ENCODE measurements at places on chromosomes 6 and 20. TPM values are rescaled to one million over a fixed set of nuclear protein-coding genes. Genes with fewer than 3 reads are reported as not detected.
A peak's percentile ranks its signal among the peaks of the same experiment; 100 is the strongest.

The CLDN20 gene
- total RNA-seq = not detected

The DNAH8 gene
- total RNA-seq = under 0.01 TPM

The PLCB4 gene
- total RNA-seq = 12.6 TPM

The LINC00237 gene
- 2.0 TPM for total RNA-seq

The FAM229B gene
- total RNA-seq = 22.5 TPM

The CCN5 gene
- total RNA-seq = not detected

The PPP1R14C gene
- 61.3 TPM for total RNA-seq

- no peak for DNase-seq
Observed at GRCh38 chr20:54172856-54173652, 732 bp downstream of the CYP24A1 start.

GRCh38 chr20:62301111-62301668, 1.6 kb upstream of the ADRM1 start:
- no peak for DNase-seq

- no peak for DNase-seq
Observed at GRCh38 chr20:23362392-23363256, 642 bp downstream of the GZF1 start.

DNA sequence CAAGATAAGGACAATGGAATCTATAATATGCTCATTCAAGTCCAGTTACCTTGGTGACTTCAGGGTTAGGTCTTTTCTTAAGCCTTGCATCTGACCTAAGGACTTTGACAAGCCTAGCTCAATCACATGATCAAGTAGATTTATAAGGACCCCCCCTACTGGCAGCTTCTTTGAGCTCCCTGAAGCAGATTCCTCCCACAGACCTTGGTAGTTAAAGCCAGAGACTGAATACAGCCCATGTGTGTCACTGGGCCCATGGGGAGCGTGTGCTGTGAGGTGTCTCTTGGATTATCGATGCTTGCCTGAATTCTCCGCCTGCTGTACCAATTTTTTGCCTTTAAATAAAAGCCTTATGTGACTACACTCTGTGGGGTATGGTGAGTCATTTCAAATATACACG, 372.7 kb upstream of the RGS17 start:
- no peak for DNase-seq

DNA sequence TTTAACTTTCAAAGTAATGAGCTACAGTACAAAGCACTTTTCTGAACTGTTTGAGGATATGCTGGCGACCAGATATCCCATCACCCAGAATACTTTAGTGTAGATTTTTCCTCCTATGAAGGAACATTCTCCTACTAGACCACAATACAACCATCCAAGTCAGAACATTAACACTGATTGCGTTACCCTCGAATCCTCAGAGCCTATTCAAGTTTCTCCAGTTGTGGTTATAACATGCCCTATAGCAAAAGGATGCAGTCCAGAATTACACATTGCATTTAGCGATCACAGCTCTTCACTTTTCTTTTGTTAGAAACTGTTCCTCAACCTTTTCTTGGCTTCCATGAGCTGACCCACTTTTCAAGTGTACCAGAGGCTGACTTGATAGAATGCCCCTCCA, 87.4 kb upstream of the SOX4 start:
- no peak for DNase-seq

DNA sequence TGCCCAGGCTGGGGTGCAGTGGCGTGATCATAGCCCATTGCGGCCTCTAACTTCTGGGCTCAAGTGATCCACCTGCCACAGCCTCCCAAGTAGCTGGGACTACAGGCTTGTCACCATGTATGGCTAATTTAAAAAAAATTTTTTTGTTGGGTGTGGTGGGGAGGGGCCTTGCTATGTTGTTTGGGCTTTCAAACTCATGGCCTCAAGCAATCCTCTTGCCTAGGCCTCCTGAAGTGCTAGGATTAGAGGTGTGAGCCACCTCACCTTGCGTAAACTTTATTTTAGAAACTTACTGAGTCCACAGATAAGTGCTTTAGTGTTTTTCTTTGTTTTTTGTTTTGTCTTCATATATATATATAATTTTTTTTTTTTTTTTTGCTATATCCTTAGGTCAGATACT, 9.1 kb downstream of the SMAP1 start:
- DNase-seq = no peak

DNA sequence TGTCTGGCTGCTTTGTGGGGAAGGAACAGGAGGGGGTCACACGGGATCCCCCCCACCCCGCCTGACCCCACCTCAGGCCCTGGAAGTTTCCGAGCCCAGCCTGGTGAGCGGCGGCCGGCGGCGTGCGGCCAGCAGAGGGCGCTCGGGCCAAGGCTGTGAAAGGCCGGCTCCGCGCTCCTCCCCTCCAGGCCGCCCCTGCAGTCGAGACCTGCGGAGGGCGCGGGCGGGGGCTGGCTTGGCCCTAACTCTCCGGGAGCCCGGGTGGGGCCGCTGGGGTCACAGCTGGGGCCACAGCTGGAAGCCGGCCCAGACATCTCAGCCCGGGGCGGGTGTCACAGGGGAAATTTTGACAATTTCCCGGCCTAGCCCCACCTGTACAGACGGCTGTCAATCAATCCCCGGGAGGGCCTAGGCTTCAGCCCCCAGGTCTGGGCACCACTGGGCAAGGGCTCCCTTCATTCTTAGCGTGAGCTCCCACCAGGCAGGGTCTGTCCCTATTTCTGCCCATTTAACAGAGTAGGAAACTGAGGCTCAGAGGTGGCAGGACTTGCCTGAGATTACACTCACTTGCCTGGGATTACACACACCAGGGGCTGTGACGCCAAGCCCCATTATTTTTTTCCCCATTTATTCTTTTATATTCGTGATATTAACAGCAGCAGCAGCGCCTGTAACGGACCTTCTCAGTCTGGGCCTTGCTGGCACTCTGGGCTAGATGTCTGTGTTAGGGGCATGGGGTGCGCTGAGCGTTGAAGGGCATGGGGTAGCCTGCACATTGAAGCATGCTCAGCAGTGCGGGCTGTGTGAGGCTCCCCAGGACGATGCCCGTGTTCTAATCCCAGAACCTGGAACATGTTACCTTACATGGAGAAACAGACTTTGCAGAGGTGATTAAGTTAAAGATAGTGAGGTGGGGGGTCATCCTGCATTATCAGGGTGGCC, 23.0 kb downstream of the ZBP1 start:
- DNase-seq = no peak

GRCh38 chr6:130675072-130675471, 152.1 kb upstream of the SMLR1 start:
- no peak for DNase-seq

GRCh38 chr6:140597181-140597580, 1222.7 kb upstream of the CITED2 start:
- no peak for DNase-seq

GRCh38 chr6:41733360-41733706, 2.1 kb downstream of the TFEB start:
- DNase-seq = no peak

GRCh38 chr6:80793411-80793810, 686.9 kb downstream of the BCKDHB start:
- no peak for DNase-seq

- no peak for DNase-seq
Observed at GRCh38 chr6:123716506-123716905, 79.8 kb upstream of the TRDN start.

GRCh38 chr6:14312587-14312986, 195.0 kb downstream of the CD83 start:
- DNase-seq = no peak

DNA sequence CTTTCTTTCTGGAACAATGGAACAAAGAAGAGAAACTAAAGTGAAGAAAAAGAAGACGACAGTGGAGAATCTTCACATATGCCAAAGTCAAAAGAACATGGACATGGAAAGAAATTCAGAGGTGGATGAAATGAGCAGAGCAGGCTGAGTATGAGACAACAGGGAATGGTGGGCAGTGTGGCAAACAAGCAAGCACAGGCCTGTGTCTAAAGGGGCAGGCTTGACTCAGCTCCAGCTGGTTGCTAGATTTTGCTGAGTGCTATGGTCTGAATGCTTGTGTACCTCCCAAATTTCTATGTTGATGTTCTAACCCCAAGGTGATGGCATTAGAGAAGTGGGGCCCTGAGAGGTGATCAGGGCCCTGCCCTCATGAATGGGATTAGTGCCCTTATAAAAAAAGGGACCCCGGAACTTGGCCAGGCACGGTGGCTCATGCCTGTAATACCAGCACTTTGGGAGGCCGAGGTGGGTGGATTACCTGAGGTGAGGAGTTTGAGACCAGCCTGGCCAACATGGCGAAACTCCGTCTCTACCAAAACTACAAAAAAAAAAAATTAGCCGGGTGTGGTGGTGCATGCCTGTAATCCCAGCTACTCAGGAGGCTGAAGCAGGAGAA, 49.6 kb downstream of the ZMYND8 start:
- no peak for DNase-seq

- DNase-seq = no peak
Observed at GRCh38 chr6:140897804-140898573, 1234.7 kb upstream of the GJE1 start.

- DNase-seq = no peak
Observed at GRCh38 chr20:3014179-3014578, 29.2 kb upstream of the GNRH2 start.

DNA sequence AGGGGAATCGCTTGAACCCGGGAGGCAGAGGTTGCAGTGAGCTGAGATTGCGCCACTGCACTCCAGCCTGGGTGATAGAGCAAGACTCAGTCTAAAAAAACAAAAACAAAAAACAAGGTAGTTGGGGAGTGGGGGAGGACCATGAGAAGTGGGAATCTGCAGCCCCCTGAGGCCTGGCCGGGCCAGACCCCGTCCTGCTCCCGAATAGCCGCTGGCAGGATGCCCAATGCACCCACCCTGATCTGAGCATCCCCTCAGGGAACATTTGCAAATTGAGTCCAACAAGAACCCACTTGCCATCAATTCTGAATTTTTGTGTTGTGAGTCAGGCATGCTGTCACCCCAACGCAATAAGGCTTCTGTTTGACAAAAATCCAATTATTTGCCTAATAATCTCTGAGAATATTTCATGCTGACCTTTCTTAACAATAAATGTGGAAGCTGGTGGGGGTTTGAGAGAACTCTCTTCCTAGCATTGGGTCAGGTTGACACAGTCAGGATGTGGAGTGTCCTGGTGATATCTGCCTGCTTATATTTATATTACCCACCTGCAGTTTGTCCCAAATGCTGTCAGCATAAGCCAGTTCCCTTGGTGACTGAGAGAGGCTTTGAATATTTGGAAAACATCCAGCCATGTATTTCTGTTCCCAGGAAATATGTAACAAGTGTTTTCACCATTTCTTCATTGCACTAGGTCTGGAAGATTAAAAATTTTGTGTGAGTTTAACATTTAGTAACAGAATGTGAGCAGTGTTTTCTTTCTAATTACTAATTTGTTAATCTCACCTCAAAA, 28.4 kb upstream of the FRMD1 start:
- DNase-seq = no peak

GRCh38 chr6:137552146-137552545, 58.0 kb upstream of the OLIG3 start:
- no peak for DNase-seq

DNA sequence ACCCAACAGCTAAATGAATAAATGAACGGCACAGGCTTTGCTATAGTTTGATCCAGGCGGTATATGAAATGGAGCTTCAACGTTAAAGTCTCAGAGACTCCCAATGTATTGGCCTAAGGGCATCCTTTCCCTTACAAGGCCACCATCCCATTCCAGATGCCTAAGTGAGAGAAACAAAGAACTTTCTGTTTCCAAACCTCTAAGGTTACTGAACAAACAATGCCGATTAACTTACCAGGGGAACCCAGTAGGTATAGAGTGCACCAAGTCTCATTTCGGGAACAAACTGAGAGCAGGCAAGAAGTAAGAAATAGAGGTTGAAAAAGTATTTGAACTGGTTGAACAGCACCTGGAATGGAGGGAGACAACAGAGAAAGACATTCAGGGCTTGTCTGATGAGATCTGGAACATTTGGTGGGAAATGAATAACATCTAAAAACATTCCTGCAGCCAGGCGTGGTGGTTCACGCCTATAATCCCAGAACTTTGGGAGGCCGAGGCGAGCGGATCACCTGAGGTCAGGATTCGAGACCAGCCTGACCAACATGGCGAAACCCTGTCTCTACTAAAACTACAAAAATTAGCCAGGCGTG, 42.5 kb downstream of the ATP9A start:
- no peak for DNase-seq

DNA sequence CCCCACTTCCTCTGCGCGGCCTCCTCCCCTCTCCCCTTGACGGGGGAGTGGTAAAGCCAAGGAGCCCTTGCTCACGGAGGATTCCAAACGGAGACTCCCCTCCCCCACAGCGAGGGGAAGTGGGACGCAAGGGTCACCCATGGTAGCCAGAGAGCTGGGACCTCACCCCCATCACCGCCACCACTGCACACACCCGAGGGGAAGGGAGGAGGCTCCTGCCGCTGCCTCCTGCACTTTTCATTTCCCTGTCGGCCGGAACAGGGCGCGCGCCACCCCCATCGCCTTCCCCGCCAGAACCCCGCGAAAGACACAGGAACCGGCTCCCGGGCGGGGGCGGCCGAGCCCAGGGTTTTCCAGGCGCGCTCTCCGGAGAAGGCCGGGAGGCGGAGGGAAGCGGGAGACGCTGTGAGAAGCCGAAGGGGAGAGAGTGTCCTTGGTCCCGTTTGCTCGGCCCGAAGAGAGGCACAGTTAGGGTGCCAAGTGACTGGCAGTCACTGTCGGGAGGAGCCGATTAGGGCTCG, 789 bp downstream of the CCND3 start:
- peak; percentile 58 for DNase-seq

Measured in occipital lobe (tissue), 3 donors.